Activated gamma-delta T cell treated with Interleukin-2 at 50 U/mL for 16 hours (primary cell): ENCODE measurements at places on chromosomes 7 and 10.

- DNase-seq = no peak
Measured at GRCh38 chr7:31948029-31948428, 122.2 kb downstream of the PDE1C start.

- no peak for DNase-seq
Measured at GRCh38 chr10:79066411-79067240, 2.1 kb upstream of the ZMIZ1 start.

- DNase-seq = no peak
Measured at GRCh38 chr7:105136221-105136620, 122.2 kb downstream of the KMT2E start.

DNA sequence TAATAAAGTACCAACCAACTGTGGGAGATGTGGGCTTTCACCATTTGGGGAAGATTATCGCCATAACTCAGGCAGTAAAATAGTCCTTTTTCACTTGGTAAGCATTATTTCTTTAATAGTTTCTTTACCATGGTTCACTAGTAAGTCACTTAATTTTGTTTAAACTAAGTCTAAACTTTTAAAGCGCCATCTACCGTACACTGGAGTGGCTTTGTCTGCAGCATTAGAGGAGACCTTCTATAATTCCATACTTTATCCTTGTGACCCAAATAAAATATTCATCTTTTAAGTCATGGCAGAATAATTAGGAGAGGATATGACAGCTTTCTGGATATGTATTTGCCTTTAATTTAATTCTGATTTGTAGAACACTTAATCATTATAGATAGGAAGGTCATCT, 468.0 kb downstream of the MAGI2 start:
- no peak for DNase-seq

DNA sequence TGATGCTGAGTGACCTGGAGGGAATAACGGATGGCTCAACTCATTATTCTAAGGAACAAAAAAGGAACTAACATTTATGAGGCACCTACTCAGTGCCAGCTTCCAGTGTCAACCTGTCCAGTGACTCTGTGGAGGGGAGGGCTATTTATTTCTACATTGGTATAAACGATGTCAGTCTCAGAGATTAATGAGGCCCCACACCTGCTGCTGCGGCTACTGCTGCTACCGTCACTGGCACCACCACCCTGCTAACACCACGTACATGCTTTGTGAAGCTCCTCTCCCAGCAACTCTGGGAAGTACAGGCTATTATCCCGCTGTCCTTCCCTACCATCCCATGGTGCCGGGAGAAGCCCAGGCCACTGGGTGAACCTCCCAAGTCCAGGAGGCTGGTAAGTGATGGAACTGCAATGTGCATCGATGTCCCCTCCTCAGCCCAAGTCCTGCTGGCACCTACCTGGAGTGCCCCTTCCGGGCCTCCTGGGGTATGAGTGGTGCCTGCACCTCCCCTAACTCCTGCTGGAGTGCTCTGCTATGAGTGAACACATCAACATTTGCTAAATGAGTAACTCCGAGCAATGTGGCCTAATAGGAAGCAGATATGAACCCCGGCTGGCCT, 101.5 kb downstream of the ARHGAP22 start:
- no peak for DNase-seq

- no peak for DNase-seq
Measured at GRCh38 chr7:132751244-132751647, 175.0 kb upstream of the PLXNA4 start.

DNA sequence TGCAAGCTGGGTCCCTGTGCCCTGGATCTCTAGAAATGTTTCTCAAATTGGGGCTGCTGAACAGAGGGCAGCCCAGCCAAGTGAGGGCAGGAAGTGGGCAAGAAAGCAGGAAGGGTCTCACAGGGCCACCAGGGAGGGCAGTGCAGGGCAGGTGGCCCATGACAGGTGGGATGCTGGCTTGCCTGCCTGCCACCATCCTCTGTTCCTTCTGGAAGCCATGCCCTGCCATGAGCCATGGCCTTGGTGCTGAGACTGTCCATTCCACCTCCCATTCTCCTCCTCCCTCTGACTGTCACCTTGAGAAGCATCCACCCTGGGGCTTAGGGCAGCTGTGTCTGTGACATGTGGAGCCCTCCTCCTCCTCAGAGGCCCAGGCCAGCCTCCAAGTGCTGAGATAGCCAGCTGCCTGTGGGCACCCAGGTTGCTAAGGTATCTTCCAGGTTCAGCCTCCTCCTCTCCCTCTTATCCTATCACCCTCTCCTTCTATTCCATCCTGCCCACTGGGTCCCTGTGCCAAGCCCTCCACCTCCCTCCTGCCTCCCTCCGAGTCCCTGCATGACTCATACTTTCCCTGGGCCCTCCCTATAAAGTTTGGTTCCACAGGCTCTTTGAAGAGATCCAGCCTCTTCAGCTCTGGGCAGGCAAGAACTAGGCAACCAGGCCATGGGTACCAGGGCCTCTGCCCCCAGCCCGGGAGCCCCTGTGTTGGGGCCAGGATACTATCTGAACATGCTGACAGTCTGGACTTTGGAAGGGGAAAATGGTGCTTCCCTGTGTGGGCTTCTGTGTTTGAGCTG, 1.3 kb downstream of the VSIR start:
- no peak for DNase-seq

- DNase-seq = no peak
Measured at GRCh38 chr7:159137906-159138305, 6.8 kb downstream of the VIPR2 start.

GRCh38 chr10:86900955-86901354, 56.5 kb downstream of the MMRN2 start:
- no peak for DNase-seq

DNA sequence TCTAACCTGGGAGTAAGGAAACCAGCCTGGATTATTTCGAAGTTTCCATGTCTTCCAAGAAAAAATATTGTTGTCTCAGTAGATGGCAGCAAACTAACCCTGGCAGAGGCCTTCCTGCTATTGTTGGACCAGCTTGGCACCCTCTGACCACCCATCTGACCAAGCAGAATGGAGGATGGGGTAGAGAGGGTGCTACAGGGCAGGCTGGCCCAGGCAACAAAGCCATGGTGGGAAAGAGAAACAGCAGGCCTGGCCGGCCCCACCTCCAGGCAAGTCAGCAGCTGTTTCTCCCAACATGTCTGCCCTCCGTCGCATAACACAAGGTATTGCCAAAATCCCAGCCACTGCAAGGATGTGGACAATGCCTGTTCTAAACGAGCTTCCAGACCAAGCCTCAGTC, 95.0 kb downstream of the FAM53B start:
- DNase-seq = no peak

GRCh38 chr10:85293483-85293882, 965.1 kb downstream of the CCSER2 start:
- DNase-seq = no peak

DNA sequence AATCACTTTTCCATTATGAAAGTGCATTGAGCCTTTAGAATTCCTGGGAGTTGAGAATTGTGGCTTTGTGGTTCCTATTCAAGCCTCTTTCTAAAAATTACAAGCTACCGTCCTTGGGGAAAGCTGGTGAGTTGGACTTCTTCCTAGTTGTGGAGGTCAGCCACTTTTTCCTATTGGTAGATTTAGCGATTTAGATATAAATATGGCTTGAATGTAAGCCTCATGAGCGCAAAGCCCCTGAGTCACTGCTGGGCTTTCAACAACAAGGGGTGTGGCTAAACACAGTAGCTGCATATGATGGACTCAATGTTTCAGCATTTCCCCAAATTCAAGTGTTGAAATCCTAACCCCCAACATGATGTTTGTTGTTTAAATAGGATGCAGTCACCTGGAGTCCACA, 150.0 kb upstream of the IGFBP3 start:
- DNase-seq = no peak

- DNase-seq = peak; percentile 64
Measured at GRCh38 chr7:129271500-129272355, 46.9 kb downstream of the AHCYL2 start.

DNA sequence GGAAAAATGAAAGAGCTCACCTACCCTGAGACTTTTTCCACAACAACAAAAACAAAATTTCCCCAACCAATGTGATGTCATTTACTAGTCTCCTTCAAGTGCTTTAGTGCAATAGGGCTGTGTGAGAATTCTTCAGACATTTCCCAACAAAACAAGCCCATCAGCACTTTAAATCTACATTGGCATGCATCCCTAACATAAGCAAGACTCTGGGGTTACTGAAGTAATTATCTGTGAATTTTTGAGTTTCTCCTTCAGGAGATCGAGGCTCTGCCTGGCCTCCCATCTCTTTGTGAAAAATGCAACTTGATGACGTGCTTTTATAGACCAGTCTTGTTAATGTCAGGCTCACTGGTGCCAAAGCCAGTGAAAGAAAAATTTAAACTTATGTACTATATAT, 255.6 kb downstream of the GFRA1 start:
- DNase-seq = no peak

DNA sequence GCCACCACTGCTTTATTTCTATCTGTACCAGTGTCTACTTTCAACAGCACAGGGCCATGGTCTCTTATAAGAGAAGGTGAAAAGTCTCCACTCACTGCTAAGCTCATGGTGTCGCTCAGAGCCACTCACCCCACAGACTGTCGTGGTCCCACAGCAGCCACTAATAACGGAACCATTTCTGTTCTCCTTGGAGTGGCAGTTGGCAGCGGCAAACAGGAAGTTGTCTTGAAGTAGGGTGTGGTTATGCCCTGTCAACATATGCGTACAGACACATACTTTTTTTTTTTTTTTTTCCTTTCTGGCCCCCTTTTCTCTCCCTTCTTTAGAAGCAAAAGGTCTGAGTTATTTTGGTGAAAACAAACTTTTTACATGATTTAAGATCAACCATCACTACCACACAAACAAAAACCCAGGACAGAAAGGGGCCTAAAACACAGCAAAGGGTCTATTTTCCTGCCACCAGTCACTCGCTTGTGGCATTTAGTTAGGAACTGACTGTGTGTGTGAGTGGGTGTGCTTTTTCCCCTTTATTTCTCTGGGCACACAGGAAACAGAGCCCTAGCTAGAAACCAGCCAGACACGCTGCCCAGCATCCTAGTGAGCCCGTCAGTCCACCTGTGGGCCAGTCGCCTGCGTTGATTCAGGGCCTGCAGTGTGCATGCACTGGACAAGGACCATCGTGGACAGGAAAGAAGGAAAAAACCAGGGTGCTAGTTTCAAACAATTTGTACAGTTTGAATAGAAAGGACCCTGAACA, 96.7 kb upstream of the EFCAB10 start:
- peak; percentile 51 for DNase-seq

DNA sequence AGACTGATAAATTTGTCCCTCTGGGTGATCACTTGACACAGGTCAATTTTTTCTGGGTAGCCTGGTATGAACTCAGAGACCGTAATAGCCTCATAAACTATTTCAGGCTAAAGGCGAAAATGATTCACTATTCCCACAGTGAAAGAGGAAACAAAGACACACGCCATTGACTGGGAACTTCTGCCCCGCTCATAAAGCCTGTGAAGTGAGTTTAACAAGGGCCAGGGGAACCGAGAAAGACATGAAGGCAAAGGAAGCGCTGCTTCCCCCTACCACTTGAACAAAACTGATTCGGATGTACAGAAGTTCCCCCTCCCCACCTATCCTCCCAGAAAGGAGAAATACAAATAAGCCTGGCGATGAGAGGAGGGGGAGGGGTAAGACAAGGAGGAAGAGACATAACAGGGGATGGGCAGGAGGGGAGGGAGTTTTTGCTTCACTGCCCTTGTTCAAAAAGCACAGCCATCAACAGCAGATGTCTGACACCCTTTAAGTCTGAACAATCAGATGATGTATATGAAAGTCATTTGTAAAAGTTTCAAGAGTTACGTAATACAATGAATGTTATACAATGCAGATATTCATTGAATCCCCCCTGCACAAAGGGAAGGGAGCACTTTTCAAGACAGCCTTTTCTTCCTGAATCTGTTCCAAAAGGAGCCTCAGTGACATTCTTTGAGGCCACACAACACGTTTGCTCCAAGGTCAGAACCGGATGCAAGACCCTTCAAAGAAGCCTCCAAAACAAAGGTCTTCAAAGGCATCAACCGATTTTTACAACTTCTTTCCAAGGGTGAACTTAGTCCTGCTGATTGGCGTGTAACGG, 734 bp downstream of the ABCB4 start:
- DNase-seq = no peak

DNA sequence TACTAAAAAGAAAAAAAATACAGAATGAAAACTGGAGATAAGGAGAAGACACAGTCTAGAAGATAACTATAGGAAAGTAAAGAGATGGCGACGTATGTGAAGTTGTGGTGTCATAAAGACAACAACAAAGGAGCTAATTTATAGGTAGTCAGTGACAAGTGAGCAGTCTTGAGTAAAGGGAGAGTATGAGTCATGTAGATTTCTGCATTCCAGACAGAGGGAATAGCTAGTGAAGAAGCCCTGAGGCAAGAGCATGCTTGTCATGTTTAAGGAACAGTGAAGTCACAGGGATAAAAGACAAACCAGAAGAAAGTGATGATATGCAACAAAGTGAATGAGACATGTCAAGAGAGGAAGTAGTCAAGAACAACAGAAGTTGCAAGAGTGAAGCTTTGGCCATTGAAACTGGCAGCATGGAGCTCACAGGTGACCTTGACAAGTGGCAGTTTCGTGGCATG, 2.3 kb upstream of the MIOS start:
- DNase-seq = no peak
